ENCODE measurements at places on chromosomes 12 and 14. TPM values are rescaled to one million over a fixed set of nuclear protein-coding genes. Genes with fewer than 3 reads are reported as not detected.
A peak's percentile ranks its signal among the peaks of the same experiment; 100 is the strongest.

TMEM132D gene
- not detected for total RNA-seq

PKP2 gene
- 1.3 TPM for total RNA-seq

KRT79 gene
- not detected for total RNA-seq

SLC6A13 gene
- total RNA-seq: not detected

ZC2HC1C gene
- 0.51 TPM for total RNA-seq

SDS gene
- under 0.01 TPM for total RNA-seq

SLC2A13 gene
- 4.7 TPM for total RNA-seq

SYNDIG1L gene
- total RNA-seq: not detected

PLEKHG7 gene
- not detected for total RNA-seq

SRRM4 gene
- total RNA-seq: not detected

MYF5 gene
- not detected for total RNA-seq

ADGRD1 gene
- 0.26 TPM for total RNA-seq

AQP5 gene
- total RNA-seq: under 0.01 TPM

GRCh38 chr12:52984136-52984535, 22.1 kb upstream of the EIF4B start:
- no peak for DNase-seq

GRCh38 chr12:111991946-111992345, 21.0 kb downstream of the TMEM116 start:
- no peak for DNase-seq

DNA sequence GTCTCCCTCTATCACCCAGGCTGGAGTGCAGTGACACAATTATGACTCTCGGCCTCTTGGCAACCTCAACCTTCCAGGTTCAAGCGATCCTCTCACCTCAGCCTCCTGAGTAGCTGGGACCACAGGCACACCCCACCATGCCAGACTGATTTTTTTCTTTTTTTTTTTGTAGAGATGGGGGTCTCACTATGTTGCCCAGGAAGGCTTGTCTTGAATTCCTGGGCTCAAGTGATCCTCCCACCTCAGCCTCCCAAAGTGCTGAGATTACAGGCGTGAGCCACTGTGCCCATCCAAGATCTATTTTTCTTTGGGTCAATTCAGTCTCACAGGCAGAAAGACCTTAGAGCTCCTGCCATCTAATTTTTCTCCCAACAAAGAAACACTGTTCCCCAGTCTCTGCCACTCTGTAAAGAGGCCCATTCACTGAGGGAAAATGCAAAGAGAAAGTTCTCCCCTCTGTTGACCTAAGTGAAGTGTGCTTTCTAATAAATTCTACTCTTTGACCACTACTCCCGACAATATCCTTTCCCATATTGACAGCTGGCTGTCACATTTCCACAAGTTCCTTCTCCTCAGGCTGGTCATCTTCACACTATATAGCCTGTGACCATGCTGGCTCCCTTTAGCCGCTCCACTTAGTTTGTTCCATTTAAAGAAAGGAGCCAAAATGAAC, 23.3 kb downstream of the TMED8 start:
- no peak for DNase-seq

- peak; percentile 75 for DNase-seq
Observed at GRCh38 chr14:23588884-23589598, 10.5 kb upstream of the JPH4 start.

DNA sequence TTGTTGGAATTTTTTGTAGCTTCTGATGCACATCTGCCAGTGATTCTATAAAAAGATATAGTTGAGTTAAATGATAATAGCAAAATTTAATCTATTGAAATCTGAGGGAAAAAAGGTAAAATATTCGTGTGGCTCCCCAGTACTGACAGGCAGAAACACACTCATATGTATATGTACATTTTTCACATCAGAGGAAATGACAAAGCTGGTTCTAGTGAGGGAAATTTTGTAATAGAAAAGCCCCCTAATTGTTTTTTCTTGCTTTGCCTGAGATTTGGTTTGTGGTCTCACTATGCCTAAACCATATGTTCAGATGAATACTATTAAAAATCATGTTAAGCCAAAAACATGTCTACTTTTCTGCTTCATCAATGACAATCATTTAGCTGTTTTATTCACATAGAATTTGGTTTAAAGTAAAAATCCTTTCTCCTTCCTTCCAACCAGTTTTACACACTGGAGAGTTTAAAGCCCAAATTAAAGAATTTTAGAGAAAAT, 203.5 kb downstream of the ANO6 start:
- DNase-seq: no peak

- DNase-seq: no peak
Observed at GRCh38 chr12:77003246-77003645, 62.1 kb downstream of the E2F7 start.

DNA sequence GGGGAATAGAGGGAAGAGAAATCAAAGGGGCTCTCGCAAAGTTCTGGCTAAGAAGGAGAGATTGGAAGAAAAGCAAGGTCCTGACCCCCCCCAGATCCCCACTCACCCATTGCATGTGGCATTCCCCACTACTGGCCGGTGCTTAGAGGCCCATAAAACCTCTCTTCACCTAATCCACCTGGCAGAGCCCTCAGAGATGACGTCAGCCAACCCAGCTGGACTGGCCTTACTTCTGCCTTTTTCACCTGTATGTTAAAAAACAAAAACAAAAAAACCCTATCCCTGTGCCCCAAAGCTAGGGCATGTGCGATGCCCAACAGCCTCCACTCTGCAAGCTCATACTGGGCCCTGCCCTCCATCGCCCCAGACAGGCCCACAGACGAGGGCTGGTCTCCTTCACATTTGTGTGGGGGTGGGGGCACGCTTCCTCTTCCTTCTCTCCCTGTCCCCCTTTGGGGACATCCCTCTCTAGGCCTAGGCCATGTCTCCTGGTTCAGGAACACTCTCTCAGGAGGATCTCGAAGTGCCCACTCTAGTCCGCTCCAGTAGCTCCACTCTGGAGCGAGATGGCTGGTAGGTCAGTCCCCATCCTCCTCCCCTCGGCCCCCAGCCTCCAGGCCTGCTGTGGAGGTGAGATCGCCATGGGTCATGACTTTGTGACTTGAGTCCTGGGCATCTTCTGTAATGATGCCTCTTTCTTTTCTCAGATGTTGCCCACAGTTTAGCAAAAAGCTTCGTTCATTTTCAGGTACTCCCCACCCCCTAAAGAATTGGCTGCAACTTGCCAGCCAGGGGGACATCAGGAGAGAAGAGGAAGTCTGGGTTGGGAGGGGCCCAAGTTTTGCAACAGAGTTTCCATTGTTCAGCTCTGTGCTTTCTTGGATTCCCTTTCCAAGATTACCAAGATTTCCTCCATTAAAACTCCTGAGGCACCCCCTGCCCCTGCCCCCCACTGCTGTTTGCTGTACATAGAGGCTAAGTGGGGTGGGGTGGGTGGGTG, 37.0 kb downstream of the FIGNL2 start:
- DNase-seq: no peak

GRCh38 chr14:100777818-100778525, 47.9 kb upstream of the MEG3 start:
- no peak for DNase-seq

- no peak for DNase-seq
Observed at GRCh38 chr12:19238540-19238939, 109.0 kb downstream of the PLEKHA5 start.

DNA sequence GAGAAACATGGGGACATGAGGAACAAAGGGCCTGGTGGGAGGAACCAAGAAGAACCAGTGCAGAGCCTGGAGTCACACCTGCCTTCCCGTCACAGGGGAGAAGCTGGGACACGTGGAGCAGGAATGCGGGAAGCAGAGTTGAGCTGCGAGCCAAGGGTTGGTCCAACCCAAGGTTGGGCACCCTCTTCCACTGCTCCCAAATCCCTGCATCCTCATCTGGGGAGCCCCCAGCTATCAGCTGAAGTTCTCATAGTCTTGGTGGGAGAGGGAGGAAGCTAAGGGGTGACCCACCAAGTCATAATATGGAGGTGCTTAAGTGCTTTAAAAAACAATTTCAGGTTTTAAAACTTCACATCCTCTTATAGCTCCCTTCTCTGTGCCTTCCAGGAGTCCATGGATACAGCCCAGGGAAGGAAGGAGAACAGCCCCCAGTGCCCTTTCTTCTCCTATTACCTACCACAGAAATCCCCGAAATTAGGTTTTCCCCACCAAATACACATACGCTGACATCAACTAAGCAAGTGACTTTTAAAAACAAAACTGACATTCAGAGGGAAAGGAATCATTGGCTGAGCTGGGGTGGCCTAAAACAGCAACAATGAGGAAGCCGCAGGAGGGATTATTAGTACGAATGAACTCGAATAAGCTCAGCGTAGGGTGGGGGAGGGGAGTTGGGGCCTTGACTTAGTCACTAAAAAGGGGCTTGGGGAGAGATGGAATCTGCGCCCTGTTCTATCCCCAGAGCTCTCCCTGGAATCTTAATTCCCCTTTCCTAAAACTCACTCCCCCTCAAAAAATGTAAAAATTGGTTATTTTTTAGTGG, 4.5 kb downstream of the MYL6 start:
- DNase-seq: no peak

GRCh38 chr12:104319918-104320626, 16.5 kb downstream of the EID3 start:
- no peak for DNase-seq

DNA sequence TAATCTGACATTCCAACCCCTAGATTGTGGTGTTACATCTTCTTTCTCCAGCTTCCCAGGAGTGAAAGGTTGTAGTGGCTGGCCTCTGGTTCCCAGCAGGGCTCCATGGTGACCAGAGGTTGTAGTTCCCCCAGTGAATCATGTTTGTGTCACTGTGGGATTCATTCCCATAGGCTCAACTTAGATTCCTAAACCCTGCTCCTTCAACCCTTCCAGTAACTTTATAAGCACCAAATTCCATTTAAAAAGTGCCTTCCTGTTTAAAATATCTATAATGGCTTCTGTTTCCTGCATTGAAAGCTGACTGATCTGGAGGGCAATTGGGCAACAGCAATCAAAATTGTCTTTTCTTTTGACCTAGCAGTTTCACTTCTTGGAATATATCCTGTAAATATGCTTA, 40.5 kb upstream of the TBC1D15 start:
- peak; percentile 61 for DNase-seq

GRCh38 chr12:99600388-99600787, 47.2 kb upstream of the GARIN6 start:
- no peak for DNase-seq

DNA sequence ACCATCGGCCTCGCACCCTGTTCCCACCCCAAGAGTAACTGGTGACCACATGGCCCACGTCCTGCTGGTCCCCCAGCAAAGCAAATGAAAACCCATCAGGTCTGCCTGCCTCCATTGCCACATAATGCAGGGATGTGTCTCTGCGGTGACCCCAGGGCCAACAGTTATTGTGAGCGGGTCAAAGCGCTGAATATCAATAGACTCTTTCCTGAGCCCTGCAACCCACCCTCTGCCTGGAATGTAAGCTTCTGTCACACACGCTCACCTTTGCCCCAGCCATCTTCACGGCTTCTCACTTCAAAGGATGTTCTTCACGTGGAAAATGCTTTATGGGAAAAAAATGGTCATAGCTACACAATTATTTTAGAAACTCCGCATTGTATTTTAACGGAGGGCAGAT, 63.9 kb downstream of the FZD10 start:
- DNase-seq: no peak

- no peak for DNase-seq
Observed at GRCh38 chr12:46794593-46795190, 31.1 kb downstream of the SLC38A4 start.

DNA sequence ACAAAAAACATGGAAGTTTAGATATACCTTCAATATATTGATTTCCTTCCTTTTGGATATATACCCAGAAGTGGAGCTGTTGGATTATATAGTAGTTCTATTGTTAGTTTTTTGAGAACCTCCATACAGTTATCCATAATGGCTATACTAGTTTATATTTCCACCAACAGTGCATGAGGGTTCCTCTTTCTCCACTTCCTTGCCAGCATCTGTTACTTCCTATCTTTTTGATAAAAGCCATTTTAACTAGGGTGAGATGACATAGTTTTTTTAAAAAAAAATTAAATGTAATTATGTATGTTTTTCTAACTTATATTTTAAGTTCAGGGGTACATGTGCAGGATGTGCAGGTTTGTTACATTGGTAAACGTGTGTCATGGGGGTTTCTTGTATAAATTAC, 10.0 kb upstream of the SLC38A4 start:
- no peak for DNase-seq

- DNase-seq: no peak
Observed at GRCh38 chr14:76904740-76905569, 78.7 kb downstream of the LRRC74A start.

GRCh38 chr14:77271113-77271710, at the start of gene NGB:
TSS of gene NGB (minus strand) at chr14:77271206. CDS start at chr14:77270937, 269 bp downstream.
- DNase-seq: no peak

DNA sequence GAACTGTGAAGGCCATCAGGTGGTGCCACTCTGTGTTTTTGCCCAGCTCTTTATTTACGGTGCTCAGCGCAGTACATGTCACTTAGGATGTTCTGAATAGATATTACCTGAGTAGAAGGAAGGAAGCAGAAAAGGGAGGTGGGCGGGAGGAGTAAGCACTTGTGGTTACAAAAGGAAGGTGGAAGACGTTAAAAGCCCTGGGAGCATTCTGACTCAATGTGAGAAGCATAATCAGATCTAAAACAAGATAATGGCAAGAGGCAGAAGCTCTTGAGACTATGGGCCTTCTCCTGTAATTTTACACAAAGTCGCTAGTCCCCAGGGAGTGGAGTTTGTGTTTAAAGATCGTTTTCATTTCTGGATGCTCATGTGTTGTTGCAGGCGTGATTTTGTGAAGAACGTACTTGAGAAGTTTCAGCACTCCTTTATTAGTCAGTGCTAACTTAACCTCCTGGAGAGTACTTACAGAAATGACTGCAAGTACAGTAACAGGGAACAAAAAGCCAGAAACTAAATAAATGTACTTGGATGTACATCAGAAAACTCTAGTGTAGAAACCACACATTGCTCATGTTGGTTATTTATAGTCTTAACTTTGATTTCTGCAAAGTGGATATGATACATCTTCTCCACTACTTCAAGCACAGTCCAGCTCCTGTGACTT, 1523.5 kb downstream of the AACS start:
- DNase-seq: no peak

DNA sequence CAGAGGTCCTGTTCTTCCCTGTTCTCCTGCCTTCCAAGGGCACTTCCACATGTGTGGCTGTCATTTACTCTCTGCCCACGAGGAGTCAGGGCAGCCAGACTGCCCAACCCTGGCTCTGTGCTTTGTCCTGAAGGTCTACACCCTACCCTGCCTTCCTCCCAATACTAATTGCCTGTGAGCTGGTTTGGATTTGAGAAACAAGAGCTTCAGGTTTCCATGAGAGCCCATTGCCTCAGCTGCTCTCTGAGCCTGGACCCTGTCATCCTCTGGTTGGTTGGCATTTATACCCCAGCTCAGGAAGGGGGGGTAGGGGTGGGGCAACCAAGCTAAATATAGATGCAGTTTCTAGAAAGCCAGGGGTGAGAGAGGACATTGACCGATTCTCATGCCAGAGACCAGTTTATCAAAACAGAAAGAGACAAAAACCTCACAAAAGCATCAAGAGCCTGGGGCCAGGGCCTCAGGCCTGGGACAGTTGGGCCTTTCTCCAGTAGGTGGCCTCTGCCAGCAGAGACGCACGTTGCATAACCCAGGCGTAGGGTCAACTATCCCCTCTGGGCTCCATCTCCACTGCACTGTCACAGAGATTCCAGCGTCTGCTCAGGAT, 34.5 kb downstream of the VDR start:
- peak; percentile 6 for DNase-seq

Measured in dermis microvascular lymphatic vessel endothelial cell (primary cell).